Lung microvascular endothelial cell (primary cell): ENCODE measurements at places on chromosomes 4 and X. TPM values are rescaled to one million over a fixed set of nuclear protein-coding genes. Genes with fewer than 3 reads are reported as not detected.

Gene NAP1L3
- total RNA-seq = 0.44 and 1.4 TPM in 2 replicates

Gene CEP44
- total RNA-seq = 5.8 and 6.8 TPM in 2 replicates

Gene RIBC1
- under 0.01 TPM in 1 of 2 replicates, not detected in the other for total RNA-seq

Gene ITGB1BP2
- 0.22 and 0.40 TPM in 2 replicates for total RNA-seq

DNA sequence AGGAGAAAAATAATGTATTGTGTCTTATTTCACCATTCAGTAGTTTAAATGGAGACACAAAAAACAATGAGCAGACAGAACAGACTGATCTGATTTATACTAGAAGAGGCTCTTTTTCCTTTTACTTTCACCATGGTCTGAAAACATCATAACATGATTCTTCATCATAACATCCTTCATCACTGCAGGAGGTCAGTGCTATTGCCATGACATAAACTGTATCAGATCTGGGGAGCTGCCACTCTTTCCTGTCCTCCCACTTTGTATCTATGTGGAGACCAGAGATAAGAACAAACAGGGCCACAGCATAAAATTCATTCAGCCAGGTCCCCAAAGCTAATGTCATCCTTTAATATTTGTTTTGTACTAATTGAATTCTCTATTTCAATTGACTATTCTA is 25.2 kb downstream of the SOD3 start:
- peak; percentile 75 for DNase-seq

GRCh38 chr4:63459329-63459728 is 949.9 kb downstream of the TECRL start:
- no peak for DNase-seq

- no peak for DNase-seq
Observed at GRCh38 chr4:76200771-76201231, 12.8 kb downstream of the SCARB2 start.

DNA sequence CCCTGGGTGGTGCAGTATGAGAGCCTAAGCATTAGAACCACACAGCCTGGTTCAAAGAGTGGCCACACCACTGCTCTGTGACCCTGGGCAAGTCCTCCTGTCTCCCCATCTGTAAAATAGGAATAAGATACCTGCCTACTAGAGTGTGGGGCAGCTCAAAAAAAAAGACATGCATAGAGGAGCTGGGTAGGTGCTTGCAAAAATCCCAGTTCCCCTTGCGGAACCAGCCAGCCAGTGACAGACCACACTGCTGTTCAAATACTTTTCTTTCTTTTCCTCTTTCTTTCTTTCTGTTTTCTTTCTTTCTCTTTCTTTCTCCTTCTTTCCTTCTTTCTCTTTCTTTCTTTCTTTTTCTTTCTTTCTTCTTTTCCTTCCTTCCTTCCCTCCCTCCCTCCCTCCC is 63.0 kb upstream of the TRIM2 start:
- no peak for DNase-seq

- DNase-seq = peak; percentile 45
Observed at GRCh38 chr4:150515135-150515534, 66.8 kb upstream of the MAB21L2 start.

DNA sequence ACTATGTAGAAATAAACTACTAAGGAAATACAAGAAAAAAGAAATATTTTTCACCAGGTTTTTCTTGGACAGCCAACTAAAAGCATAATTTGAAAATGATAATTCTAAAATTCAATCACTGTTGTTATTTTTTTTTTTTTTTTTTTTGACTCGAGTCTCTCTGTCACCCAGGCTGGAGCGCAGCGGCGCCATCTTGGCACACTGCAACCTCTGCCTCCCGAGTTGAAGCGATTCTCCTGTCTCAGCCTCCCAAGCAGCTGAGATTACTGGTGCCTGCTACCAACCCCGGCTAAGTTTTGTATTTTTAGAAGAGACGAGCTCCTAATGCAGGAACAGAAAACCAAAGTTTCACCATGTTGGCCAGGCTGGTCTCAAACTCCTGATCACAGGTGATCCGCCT is 122.3 kb upstream of the UGT8 start:
- no peak for DNase-seq
